ENCODE measurements at places on chromosomes 16 and 17.

- no peak for DNase-seq
These were observed 39.9 kb upstream of the BCO1 start for GRCh38 chr16:81198635-81199034.

- DNase-seq, result no peak
These were observed 75.6 kb downstream of the SPECC1 start for GRCh38 chr17:20084621-20085282.

DNA sequence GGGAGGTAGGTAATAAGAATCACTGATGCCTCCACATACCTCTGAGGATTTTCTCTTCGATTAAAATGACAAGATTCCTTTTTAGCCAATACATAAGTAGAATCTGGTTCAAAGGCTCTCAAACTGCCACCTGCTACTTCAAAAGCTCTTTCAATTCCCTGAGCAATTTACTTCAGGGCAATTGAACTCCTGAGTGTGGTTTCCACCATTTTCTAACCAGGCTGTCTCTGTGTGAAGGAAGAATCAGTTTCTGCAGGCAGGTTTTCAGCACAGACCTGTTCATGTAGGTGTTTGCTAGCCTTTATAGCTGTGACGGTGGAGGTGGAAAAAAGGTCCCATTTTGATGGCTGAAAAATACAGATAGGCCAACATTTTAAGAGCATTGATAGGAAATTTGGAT, 18.2 kb upstream of the HS3ST3B1 start:
- DNase-seq, result no peak

GRCh38 chr17:59440757-59441463, 109.5 kb downstream of the YPEL2 start:
- DNase-seq, result peak; percentile 86

GRCh38 chr17:12600349-12600748, 65.3 kb upstream of the MYOCD start:
- no peak for DNase-seq

DNA sequence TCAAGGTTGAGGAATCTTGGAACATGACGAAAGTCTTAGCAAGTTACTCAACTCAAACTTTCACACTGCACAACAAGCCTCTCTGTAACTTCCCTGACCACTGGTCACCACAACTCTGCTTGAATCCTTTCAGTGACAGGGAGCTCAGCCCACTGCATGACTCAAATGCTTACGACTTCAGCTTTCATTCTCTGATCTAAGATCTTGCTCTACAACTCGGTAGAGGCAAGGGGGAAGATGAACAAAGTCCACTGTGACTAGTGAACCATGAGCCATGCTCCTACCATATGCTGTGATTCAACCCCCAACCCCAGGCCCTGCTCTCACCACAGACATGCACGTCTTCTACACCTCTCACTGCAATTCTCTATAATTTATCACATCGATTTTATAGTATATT, 160.9 kb downstream of the SLC39A11 start:
- DNase-seq, result no peak

DNA sequence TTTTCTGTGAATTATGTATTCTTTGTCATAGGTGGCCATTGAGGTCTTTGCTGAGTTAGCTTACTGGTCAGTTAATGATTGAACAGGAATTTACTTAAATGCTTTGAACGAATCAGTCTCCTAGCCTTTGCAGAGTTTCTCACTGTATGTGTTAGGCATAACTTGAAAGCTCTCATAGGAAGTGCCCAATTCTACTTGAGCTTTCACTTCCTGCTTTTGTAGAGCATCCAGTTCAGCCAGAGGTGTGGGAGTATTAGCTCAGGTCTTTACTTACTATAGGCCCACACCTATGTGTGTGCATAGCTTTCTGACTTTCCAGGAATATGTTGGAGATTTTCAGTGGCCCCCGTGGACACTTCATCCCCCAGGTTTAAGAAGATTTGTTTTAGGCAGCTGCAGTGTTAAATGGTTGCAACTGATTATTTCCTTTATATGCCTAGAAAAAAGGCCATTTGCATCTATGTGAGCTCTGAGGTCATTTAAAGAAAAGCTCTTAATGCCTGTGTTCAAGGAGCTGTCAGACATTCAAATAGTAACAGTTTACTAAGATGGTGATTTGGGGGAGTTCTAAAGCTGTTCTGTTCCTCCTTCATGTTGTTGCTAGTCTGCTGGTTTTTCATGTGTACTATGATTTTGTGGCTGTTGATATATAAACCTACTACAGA, 62.3 kb downstream of the PHKB start:
- DNase-seq, result no peak

DNA sequence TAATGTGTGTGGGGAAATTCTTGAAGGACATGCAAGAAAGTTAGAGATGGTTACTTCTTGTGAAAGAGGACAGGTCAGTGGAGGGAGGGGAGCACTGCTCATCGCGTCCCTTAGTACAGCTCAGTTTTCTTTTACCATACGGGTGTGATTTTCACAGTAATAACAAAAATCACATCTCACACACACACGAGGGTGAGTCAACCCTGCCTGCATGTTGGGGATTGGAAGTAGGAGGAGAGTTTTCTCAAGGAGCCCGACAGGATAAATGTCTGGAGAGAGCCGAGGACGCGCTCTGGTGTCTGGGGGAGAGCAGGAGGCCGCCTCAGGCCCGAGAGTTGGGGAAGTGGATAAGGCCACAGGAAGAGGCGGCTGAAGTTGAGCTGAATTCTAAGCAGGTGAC, 16.4 kb downstream of the PLCD3 start:
- DNase-seq, result no peak

DNA sequence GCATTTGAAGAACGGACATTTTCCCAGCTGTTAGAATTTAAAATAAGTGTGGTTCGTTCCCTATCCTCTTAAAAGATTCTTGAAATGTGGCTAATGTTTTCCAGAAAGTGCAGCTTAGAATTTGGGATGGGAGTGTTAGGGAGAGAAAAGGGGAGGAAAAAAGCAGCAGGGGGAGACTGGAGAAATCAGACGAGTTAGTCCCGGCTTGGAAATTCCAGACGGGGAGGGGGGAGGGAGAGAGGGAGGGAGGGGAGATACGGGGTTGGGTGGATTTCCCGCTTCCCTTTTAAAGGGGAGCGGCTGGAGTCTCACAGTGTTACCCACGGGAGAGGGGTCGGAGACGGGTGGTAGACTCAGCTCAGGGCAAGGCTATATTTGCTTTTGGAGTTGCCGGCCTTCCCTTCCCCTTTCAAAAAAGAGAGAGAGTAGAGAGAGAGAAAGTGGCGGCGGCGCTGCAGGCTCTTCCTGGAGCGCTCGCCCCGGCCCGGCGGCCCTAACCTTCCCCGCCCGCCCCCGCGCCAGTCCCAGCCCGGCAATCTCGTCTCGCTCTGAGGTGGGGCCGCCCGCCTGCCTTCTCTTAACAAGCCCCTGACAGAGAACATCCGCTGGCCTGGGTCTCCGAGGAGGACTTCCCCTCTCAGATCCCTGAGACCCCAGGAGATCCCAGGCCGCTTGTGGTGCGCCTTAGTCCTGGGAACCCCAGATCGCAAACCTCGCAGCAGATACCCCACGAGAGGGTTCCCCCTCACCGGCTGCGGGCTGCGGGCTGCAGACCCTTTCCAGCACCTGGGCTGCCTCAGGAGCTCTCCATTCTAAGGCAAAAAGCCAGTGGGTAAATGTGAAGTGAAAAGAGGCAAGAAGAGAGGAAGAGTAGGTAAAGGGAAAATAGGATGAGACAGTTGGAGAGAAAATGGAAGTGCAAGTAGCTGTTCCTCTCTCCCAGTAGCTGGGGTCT, 6.6 kb downstream of the IGF2BP1 start:
- no peak for DNase-seq

DNA sequence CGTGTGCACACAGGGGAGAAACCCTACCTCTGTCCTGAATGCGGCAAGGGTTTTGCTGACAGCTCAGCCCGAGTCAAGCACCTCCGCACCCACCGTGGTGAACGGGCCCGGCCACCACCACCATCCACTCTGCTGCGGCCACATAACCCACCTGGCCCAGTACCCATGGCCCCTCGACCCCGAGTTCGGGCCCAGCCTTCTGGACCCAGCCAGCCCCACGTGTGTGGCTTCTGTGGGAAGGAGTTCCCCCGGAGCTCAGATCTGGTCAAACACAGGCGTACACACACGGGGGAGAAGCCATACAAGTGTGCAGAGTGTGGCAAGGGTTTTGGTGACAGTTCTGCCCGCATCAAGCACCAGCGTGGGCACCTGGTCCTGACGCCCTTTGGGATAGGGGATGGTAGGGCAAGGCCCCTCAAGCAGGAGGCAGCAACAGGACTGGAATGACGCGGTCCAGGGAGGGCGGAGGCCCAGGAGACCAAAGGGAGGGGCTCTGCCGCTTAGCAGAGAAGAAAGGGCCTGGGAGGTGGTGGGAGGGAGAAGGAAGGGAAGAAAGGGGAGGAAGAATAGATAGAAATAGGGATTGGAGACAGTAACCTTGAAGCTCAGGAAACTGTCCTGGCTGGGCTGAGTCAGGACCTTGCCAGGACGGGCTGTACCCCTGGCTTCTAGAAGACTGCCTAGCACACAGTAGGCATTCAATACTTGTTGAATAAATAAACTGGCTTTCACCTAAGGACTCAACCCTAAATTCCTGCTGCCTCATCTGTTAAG, 3.6 kb downstream of the ZNF48 start:
- no peak for DNase-seq

DNA sequence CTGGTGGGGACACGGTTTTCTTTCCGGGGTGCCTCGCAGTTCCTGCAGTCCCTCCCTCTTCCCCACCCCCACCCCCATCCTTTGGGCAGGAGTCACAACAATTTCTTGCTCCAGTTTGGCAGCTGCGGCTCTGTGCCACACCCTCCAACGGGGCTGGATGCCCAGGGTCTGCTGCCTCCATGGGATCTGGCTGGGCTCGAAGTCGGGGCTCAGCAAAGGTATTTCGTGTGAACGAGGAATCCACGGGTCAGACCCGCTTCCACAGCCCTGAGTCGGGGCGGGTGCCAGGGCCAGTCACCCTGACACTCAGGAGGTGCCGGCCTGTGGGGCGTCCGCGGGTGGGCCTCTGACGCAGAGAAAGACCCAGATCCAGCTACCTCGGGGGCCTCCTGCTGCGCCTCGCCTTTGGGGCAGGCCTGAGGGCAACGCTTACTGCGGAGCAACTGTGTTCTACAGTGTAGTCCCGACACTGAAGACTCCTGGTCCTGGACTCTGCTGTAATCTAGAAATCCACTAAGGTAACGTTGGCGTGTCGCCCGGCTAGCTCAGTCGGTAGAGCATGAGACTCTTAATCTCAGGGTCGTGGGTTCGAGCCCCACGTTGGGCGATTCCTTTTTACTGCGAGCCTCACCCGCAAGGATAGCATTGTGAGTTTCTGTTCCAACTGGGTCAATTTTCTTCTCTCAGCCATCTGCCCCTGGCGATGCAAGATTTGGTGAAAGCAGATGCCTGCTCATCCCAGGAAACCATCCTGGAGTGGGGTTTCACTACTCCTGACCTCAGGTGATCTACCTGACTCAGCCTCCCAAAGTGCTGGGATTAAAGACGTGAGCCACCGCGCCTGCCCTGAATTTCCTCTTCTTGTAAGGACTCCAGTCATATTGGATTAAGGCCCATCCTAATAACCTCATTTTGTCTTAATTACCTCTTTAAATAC, 12.6 kb upstream of the OR1F1 start:
- no peak for DNase-seq

GRCh38 chr16:13957197-13958078, 37.5 kb downstream of the ERCC4 start:
- DNase-seq, result no peak

- no peak for DNase-seq
These were observed 52.2 kb upstream of the STH start for GRCh38 chr17:45946841-45947256.

- no peak for DNase-seq
These were observed 400 bp downstream of the HCFC1R1 start for GRCh38 chr16:3023415-3023668.

GRCh38 chr17:67682196-67682595, 35.5 kb upstream of the NOL11 start:
- DNase-seq, result no peak

DNA sequence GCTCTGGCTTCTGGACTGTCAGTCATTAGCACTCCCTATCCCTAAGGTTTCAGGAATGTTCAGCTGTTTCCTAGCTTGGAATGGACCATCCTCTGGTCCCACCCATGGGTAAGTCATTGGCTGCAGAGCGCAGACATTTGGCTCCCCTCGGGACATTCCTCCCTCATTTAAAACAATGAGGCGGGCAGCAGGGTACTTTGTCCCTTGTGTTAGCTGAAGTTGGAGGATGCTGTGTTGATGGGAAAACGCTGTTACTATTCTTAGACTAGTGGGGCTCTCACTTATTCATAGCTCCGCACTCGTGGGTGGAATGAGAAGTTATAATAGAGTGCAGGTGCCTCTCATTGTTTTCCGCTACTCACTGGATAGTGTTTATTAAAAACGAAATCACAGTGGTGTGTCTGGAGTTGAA, 673.8 kb downstream of the WWOX start:
- no peak for DNase-seq

DNA sequence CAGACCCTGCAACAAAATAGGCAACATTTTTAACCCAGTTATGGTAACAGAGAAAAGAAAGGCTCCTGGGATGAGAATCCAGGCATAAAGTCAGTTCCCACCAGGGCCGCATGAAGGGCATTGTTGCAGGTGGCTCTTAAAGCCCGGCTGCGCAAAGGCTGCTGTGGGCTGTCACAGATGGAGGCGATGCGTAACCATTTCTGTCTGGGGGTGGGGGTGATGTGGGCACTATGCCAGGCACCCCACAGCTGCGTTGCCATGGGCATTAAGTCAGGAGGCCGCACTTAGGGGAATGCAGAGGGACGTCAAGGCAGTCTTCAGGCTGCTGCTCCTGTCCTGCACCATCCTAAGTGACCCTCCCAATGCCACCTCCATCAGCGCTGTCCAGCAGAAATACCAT, 228.4 kb downstream of the CPPED1 start:
- no peak for DNase-seq

GRCh38 chr17:2964831-2965230, 98.6 kb downstream of the OR1D5 start:
- DNase-seq, result no peak

DNA sequence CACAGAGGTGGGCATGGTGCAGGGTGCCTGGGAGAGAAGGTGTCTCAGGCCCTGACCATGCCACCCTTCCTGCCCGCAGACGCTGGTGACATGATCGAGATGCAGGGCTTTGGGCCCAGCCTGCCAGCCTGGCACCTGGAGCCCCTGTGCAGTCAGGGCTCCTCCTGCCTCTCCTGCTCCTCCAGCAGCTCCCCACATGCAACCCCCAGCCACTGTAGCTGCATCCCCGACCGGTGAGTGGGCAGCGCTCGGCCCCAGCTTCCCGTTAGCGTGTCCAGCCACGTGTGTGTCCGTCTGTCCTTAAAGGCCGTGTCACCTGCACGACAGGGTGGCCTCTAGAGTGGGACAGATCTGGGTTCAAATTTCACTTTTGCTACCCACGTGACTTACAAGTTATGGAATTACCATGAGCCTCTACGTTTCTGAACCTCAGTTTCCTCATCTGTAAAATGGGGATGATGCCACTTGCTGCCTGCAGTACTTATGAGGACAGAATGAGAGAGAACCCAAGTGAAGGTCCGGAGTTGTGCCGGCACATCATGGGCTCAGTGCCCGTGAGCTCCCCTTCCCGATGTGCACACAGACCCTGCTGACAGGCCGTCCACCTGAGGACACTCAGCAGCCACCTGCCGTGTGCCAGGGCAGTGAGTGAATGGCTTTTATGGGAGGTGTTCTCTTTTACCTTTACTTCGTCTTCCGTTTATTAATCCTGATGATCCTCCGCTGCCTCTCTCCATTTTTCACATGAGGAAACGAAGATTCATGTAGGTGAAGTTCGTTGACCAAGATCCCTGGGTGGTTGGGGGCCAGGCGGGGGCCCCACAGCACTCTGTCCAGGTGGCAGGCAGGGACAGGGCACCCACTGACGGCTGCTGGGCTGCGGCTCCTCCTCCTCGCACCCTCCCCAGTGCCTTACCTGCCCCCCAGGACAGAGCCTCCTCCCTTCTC, 29.4 kb downstream of the MNT start:
- DNase-seq, result no peak

Measured in CD4-positive, alpha-beta T cell treated with Interleukin-1 beta for 1 hour (primary cell).